ENCODE measurements at places on chromosomes 4 and X.

DNA sequence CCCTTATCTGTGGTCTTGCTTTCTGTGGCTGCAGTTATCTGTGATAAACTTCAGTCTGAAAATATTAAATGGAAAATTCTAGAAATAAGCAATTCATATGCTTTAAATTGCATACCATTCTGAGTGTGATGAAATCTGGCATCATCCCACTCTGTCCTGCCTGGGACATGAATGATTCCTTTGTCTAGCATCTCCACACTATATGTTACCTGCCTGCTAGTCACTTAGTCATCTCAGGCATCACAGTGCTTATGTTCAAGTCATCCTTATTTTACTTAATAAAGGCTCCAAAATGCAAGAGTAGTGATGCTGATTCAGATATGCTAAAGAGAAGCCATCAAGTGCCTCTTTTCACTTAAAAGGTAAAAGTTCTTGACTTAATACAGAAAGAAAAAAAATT is 14.3 kb upstream of the RAB9B start:
- DNase-seq: no peak

DNA sequence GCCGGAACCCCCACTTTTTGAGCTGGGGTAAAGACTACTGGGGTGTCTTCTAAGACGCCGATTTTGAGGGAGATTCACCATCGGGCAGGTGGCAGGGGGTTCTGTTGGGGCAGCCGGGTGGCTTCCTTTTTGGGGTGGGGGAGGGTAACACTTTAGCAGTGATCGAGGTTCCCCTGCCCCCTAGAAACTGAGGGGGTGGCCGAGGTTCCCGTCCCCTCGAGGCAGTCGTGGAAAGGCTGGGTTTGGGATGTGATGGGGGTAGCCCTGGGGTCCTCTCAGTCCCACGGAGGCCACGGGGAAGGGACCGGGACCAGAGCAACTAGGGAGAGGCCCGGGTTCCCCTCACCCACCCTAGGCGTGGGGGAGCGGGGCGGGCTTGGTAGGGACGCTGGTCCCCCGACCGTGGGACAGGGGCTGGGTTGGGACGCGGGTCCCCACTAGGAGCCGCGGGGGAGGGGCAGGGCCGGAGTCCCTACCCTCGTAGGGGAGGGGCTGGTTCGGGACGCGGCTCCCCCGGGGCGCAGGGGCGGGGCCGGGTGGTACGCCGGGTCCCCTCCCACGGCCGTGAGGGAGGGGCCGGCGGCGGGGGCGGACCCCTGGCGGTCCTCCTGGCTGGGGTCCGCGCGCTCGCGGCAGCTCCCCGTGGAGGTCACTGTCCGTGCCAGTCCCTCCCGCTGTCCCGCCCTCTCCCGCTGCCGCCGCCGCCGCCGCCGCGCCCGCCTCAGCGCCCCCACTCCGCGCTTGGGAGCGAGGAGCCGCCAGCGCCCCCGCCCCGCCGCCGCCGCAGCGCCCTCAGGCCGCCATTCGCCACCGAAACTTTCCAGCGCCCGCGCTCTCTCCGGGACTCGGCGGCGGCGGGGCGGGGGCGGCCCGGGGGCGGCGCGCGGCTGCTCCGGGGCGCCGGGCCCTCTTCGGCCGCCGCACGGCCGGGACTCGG is at the start of gene TBL1X:
TSS of gene TBL1X (plus strand) at position 624 of the 937 bp plus-strand sequence. CDS start 188,529 bp downstream, outside the sequence.
- DNase-seq: no peak

GRCh38 chrX:31138124-31138523 is 66.3 kb upstream of the FTHL17 start:
- no peak for DNase-seq

- no peak for DNase-seq
Observed at GRCh38 chr4:5758741-5759140, 47.7 kb downstream of the EVC start.

- no peak for DNase-seq
Observed at GRCh38 chrX:106481341-106481740, 130.4 kb upstream of the RADX start.

DNA sequence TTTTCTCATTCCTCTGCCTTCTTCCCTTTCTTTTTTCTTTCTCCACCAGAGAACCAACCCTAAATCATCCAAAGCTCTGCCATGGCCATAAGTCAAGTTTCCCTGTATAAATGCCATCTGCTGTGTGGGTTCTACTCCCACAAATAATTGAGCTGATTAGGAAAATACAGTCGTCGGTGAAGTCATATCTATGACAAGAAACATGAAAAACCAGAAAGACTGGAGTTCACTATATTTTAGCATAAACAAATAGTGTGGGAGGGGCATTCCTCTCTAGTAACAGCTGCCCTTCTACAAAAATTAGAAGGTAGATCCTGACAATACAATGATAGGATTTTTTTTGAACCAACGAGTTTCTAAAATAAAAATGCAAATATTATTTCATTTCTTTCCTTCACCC is 48.8 kb downstream of the SPOCK3 start:
- no peak for DNase-seq

DNA sequence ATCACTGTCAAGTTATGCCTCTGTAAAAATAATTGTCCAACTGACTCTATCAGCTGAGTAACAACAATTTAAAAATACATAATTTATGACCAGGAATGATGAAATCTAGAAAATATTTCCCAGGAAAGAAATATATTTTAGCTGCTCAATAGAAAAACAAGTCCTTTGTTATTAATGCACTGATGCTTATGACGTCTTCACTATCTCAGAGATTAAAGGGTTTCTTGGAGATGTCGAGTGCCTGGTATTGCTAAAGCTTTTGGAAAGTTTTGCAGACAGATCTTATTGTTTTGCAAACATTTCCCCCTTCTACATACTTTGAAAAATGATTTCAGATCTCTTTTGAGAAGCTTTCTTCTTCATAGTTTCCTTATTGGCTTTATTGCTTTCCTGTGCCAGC is 154.6 kb upstream of the RPS6KA3 start:
- no peak for DNase-seq

DNA sequence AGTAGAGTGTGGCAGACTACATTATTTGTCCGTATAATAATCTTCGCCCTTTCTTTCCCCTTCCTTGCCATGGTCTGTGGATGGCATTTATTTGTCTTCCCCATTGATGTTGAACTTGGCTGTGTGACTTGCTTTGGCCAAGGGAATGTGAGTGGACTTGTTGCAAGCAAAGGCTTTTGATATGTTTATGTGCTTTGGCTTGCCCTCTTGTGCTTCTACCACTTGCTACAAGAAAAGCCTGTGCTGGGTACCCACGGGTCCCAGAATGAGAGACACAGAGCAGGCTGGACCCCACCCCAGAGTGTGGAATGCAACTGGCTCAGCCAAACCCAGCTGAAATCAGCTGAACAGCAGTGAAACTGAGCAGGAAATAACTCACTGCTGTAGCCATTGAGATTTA is 63.0 kb downstream of the FAM184B start:
- no peak for DNase-seq

- DNase-seq: no peak
Observed at GRCh38 chrX:7168371-7168770, 20.4 kb upstream of the PUDP start.
